PC-3 (cell line): ENCODE measurements at places on chromosomes 5 and 9.

DNA sequence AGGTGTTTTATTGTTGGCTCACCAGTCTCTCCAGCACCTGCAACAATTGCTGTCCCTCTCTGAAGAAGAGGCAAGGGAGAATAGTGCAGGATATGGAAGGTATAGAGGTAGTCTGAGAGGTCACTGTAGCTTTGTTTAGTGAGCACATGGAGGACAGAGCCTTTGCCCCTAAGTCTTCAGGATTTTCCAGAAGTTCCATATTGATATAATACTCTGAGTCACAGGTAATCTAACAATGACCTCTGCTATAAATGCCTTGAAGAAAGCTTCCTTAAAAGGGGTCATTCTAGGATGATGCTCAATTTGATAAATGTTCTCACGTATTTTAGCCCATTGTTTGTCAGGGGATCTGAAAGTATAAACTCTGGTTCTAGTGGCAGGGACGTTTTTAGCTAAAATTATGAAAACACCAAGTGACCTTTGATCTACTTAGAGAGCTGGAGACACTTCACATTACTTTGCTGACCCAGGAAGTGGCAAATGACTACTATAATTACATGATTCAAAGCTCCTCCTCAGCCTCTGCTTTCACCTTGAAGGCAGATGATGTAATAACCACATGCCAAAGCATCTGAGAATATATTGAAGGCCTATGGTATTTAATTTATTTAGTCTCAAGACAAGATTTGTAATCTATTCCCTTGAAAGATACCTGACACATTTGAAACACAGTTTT, 366.9 kb upstream of the NUDT12 start:
- peak; percentile 74 for DNase-seq

- DNase-seq, result peak; percentile 22
Measured at GRCh38 chr5:154166901-154167791, 23.4 kb upstream of the GALNT10 start.

DNA sequence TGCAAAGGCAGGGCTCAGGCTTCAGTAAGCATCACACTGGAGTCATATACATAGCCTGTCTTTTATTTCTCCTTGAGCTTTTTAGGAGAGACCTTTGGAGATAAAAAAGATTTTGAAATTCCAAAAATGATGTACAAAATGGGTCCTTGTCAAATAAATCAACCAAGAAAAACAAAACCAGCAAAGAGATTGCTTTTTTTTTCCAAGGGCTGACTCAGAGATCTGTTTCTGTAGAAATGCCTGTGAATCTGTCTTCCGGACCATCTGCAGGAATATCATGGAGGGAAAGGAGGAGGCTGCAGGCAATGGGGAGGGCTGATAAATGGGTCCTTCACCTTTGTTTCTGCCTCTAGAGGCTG, 77.4 kb downstream of the SLIT3 start:
- DNase-seq, result no peak

DNA sequence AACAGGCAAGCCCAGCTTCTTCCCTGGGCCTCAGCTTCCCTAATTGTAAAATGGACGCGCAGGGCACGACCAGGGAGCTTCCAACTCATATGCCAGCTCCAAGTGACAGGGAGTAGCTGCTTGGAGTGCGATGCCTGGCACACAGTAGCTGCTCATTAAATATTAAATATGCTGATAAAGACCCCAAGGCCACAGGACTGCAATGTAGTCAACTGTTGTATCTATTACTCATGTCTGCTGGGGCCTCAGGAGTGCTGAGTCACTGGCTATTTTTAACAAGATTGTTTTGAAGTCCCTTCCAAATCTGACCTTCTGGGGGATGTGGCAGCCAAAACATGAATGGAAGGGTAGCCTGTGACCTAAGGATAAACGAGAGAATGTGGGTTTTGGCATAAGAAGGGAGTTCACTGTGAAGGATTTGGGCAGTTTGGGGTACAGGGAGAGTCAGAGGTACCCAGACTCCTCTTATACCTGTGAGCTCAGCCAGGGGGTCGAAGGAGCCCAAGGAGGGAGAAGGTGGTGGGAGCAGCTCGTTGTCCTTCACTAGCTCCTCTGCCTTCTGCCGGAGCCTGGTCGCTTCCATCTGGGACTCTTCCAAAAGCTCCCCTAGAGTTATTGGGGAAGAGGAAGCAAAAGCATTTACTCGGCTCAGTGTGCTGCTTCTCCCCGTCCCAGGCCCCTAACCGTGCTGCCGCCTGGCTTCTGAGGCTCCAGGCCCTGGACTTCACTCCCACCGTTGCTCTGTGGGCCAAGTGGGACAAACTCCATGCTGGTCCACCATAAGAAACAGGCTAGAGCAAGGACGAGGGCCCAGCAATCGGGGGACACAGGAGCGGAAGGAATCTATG, 17.5 kb downstream of the TNIP1 start:
- peak; percentile 65 for DNase-seq

GRCh38 chr5:174056064-174056847, 10.8 kb downstream of the NSG2 start:
- peak; percentile 10 for DNase-seq

- no peak for DNase-seq
Measured at GRCh38 chr9:111572950-111573604, 26.4 kb downstream of the PTGR1 start.

DNA sequence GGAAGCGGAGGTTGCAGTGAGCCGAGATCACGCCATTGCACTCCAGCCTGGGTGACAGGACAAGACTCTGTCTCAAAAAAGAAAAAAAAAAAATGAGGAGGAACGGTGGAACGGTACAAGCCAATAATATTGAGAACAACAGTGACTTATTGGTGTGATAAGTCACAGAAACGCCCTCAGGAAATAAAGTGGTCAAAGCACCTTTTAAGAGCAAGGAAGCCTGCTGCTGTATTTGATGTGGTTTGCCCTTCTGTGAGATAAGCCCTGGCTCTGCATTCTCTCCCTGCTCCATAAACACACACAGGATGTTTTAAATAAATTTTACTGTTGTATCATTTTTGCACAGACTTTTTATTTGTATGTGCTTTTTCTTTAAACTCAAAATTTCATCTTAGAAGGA, 269.9 kb upstream of the MSX2 start:
- no peak for DNase-seq
